Left renal pelvis (tissue), 4 donors: ENCODE measurements at places on chromosomes 5 and 9. TPM values are rescaled to one million over a fixed set of nuclear protein-coding genes. Genes with fewer than 3 reads are reported as not detected.

MSX2 gene
- 0.10 TPM for polyA plus RNA-seq

CTSV gene
- 36.3 TPM for polyA plus RNA-seq

OCLN gene
- polyA plus RNA-seq: 38.3 TPM

CAVIN4 gene
- 2.4 TPM for polyA plus RNA-seq

CTXN3 gene
- polyA plus RNA-seq: not detected

INSL6 gene
- polyA plus RNA-seq: 0.46 TPM

OR2K2 gene
- not detected for polyA plus RNA-seq

HAPLN1 gene
- polyA plus RNA-seq: 6.6 TPM

PTPN3 gene
- 3.2 TPM for polyA plus RNA-seq

CDC20B gene
- polyA plus RNA-seq: 0.92 TPM

C5 gene
- polyA plus RNA-seq: 10.7 TPM
